Natural killer cell (primary cell): ENCODE measurements at places on chromosomes 7 and 10. TPM values are rescaled to one million over a fixed set of nuclear protein-coding genes. Genes with fewer than 3 reads are reported as not detected.

The SEC23IP gene
- total RNA-seq: 45.1 TPM

The CTBP2 gene
- 120 TPM for total RNA-seq

The HHEX gene
- 19.5 TPM for total RNA-seq

The PRSS37 gene
- not detected for total RNA-seq

The TUBAL3 gene
- not detected for total RNA-seq

The DNAAF5 gene
- total RNA-seq: 6.7 TPM

The C10orf53 gene
- not detected for total RNA-seq

The LRIT1 gene
- not detected for total RNA-seq

The GRM3 gene
- total RNA-seq: not detected

The CRPPA gene
- total RNA-seq: 2.5 TPM

The STOX1 gene
- total RNA-seq: 0.07 TPM

The TMEM196 gene
- not detected for total RNA-seq

The HTR7 gene
- total RNA-seq: 0.11 TPM

The CDK1 gene
- 2.4 TPM for total RNA-seq

The FAM237B gene
- total RNA-seq: not detected

The FAM171A1 gene
- 1.6 TPM for total RNA-seq
